ENCODE measurements at places on chromosomes 3 and 15.

- no peak for DNase-seq
Observed at GRCh38 chr3:71258116-71258515, 325.4 kb downstream of the FOXP1 start.

GRCh38 chr3:173886-174285, 22.7 kb upstream of the CHL1 start:
- no peak for DNase-seq

DNA sequence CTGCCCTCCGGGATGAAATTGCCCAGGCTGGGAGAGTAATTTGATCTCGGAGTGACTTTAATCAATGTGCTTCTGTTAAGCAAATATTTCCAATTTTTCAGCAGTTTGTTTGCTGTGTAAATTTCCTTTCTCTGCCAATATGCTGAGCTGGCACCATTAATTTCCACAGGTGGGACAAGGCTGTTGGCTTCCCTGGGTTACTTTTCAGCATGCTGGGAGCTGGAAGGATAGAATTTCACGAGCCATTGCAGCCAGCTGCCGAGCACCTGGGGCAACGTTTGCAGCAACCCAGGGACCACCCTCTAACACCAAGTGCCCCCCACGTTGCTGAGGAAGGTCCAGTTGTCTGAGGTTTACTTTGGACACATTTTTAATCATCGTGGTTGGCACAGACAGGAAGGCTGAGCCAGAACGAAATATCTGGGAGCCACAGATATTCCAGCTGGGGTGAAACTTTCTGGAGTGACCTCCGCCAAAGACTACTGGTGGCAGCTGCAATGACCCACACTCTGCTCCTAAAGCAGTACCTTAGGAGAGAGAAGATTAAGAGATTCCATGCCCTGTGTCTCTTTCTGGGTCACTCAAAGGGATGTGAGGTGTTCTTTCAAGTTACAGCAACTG, 293.3 kb upstream of the RGMA start:
- no peak for DNase-seq

DNA sequence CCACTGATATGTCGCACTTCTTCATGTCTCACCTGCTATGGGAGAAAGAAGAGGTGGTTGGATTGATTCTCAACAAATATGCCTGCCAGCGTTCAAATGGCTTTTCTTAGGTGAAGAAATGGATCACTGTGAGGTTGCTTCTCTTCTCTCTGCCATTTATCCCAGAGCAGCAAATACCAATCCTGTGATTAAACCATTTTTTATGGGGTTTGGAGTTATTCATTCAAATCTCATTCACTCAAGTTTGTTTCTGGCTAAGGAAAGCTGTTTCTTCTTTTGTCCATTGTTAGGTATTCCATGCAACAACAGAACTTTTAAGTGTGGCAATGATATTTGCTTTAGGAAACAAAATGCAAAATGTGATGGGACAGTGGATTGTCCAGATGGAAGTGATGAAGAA, 12.2 kb upstream of the C3orf52 start:
- no peak for DNase-seq

- no peak for DNase-seq
Observed at GRCh38 chr3:52857133-52857532, 22.3 kb upstream of the MUSTN1 start.

DNA sequence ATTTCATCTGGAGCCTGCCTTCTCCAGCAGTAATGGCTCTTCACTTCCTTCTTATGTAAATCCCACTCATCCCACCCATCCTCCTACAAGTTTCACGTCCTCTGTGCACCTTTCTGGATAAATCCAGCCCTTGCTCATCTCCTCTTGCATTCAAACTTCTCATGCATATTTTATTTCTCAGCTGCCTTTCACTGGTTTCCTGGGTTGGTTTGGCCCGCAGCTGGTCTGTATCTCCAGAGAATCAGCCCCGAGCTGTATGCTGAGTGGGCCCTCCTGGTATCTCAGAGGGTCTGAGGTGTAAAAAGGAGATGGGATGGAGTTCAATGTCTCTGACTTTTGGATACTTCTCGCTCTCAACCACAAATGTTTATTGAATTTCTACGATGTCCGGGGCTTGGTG, 248.6 kb upstream of the FEZF2 start:
- DNase-seq = no peak

- no peak for DNase-seq
Observed at GRCh38 chr3:59540241-59540640, 490.4 kb upstream of the CFAP20DC start.

GRCh38 chr3:157948605-157949383, 157.4 kb downstream of the SHOX2 start:
- DNase-seq = no peak

DNA sequence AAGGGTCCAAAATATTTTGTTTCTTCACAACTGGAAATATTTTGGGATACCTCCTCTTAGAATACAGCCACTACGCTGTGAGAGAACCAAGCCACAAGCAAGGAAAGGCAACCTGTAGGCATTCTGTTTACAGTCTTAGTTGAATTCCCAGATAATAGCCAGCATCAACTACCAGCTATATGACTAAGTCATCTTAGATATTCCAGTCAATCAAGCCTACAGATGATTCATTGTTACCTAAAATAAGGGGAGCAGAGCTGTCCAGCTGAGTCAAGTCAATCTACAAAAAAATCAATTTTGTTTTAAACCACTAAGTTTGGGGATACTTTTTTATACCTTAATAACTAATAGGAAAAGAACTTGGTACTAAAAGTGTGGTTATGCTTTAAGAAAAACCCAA, 526.4 kb upstream of the DPPA4 start:
- no peak for DNase-seq

DNA sequence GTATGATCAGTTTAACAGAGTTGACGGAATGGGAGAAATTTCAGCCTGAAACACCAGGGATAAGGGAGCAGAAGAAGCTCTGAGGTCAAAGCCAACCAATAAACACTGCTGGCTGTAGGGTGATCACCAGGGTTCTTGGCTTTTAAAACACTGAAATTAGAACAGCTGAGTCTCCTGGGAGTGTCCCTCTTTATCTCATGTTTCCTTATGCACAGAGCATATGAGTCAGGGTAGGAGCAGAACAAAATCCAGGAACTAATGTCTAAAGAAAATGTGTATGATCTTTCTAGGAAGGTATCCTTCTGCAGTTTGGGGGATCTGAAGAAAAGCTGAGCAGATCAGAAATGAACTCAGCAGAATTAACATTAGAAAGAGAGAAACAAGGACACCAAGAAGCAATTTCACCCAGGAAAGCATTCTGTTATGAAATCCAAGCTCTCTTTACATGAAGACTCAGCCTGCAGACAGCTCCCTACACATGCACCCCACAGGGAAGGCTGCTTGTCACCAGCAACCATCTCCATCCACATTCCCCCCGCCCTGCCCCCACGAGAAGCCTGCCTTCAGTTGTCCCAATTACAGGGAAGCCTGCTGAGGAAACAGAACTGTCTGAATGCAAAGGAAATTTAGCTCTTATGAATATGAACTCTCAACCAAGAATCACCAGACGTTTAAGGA, 469.7 kb downstream of the PDCD6IP start:
- DNase-seq = no peak

DNA sequence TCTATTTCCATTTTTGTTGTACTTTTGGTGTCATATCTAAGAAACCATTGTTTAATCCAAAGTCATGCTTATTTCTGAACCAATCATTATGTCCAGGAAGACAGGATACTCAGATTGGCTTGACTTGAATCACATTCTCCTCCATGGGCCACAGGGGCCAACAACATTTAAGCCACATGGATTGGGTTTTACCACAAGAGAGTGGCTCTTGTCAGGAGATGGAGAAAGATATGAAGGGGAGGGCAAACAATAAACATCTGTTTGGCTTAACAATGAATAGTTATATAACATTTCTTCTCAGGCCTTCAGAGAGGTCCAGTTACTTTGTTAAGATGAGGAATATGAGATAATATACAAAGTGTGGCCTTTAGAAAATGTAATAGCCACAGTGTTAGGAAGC, 44.6 kb downstream of the GXYLT2 start:
- DNase-seq = no peak

DNA sequence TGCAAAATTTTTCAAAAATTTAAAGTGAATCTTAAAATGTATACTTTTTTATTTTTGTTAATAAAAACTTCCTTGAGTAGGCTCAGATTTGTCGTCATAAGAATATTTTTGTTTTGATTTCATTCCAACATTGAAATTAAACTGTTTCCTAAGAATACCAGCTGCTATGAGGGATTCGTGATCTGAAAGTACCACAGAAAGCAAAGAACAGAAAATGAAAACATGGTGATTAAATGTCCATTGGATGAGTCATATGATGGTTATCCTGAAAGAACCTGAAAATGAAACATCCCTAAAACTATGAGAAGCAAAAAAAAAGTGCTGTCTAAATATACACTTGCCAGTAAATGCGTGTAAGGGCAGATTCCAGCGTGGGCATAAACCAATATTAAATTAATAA, 143.8 kb downstream of the GMNC start:
- no peak for DNase-seq

GRCh38 chr15:70210076-70210475, 112.4 kb upstream of the TLE3 start:
- DNase-seq = no peak

- DNase-seq = no peak
Observed at GRCh38 chr3:150462108-150462507, 54.0 kb downstream of the TSC22D2 start.

- no peak for DNase-seq
Observed at GRCh38 chr3:4907050-4907449, 72.2 kb upstream of the BHLHE40 start.

GRCh38 chr15:34213690-34214089, 3.8 kb upstream of the KATNBL1 start:
- DNase-seq = no peak

GRCh38 chr3:126356373-126357264, 589 bp downstream of the KLF15 start:
- no peak for DNase-seq

DNA sequence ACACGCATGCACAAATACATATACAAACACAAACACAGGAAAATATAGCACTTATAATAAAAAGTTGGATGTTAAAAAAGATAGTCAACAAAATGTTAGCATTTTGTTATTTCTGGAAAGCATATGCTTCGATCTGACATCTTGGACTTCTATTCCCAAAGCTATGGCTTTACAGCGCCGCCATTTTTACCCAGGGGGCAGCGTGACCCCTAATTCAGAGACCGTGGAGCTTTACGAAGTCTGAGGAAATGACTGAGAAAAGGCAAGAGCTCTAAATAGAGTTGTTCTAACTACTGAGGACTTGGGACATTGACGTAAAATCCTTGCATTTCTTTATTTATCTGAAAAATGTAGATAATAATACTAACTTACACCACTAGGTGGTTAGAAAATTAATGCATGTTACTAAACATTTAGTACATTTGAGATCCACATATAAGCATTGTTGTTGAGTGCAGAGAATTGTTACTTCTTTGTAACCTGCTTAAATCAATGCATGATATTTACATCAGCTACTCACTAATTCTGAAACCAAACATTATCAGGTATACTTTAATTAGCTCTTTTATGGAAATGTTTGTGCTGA, 155.4 kb downstream of the TP63 start:
- no peak for DNase-seq

DNA sequence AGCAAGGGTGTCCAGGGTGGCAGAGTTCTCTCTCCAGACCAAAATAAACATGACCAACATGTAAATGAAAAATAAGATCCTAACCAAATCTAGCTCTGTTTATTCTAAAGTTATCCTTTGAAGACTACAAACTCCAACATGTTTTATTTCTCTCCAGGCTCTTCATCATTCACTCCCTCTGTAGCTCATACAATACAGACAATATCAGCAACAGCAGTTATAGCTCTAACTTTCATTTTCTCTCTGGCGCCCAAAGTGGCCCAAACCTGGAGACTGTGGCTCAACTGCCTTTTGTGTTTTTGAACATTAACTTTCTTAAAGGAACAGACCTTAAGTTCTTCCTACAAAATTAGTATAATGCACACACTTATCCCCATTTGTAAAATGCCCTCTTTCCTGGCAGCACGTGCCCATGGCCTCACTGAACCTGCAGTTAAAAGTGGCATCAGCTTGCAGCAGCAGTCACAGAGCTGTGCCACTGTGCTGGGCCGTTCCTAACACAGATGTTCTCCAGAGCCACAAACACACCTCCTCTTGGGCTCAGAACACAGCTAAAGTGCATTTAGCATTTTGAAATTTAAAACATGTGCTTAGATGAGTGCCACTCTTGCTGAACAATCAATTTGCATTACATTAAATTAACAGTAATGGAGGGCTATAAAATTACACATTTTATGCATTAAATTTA, 91.9 kb downstream of the RORA start:
- no peak for DNase-seq
